ENCODE measurements at places on chromosomes 6 and 20.

GRCh38 chr6:149233056-149233715 lies 84.3 kb upstream of the TAB2 start:
- no peak for DNase-seq

DNA sequence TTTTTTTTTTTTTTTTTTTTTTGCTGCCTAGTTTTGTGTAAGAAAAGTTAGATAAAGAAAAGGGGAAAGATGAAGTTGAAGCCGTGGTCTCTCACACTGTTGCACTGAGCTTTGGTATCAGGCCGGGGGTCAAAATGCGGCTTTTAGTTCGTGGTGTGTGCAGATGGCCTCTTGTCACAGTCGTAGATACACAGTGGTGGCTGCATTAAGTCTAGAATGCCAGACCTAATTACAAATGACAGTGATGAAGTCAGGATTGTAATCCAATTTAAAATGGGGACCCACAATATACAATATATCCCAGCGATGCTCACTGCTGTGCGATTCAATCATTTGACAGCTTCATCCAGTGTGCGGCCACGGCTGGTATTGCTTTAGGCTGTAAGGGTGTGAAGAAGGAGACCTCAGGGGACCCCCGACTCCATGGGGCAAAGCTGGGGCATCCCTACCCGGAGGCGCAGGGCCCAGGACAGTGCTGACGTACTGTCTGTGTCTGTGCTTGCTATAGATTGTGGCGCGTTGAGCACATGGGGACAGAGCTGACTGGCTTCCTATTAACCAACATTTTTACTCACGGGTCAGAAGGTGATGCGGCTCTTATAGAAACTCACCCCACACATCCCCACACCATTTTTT lies 210.0 kb upstream of the SOX4 start:
- DNase-seq: no peak

DNA sequence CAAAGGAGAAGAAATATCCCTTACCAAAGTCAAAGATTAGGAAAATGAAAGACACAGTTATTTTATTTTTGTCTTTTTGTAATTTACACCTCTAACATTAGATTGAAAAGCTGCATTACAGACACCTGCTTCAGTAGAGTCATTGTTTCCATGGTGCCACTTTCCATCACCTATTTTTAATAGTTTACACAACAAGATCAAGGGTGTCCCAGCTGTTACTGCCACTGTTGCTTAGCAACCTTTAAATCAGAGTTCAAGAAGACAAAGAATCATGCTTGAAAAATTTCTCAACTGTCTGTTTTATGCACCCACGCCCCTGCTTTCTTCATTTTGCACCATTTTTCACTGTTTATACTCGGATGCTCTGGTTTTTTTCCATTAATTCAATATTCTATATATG lies 668.2 kb upstream of the GJE1 start:
- DNase-seq: no peak

- no peak for DNase-seq
These were observed 530.3 kb downstream of the RFPL4B start for GRCh38 chr6:112877134-112878100.

- no peak for DNase-seq
These were observed 152.7 kb downstream of the ANKRD60 start for GRCh38 chr20:58075586-58076345.

- DNase-seq: no peak
These were observed 9.7 kb downstream of the MOCS3 start for GRCh38 chr20:50968289-50968688.

- no peak for DNase-seq
These were observed 94.7 kb upstream of the NXT1 start for GRCh38 chr20:23255716-23256385.

- DNase-seq: no peak
These were observed 90.5 kb downstream of the BTBD9 start for GRCh38 chr6:38549180-38549579.

DNA sequence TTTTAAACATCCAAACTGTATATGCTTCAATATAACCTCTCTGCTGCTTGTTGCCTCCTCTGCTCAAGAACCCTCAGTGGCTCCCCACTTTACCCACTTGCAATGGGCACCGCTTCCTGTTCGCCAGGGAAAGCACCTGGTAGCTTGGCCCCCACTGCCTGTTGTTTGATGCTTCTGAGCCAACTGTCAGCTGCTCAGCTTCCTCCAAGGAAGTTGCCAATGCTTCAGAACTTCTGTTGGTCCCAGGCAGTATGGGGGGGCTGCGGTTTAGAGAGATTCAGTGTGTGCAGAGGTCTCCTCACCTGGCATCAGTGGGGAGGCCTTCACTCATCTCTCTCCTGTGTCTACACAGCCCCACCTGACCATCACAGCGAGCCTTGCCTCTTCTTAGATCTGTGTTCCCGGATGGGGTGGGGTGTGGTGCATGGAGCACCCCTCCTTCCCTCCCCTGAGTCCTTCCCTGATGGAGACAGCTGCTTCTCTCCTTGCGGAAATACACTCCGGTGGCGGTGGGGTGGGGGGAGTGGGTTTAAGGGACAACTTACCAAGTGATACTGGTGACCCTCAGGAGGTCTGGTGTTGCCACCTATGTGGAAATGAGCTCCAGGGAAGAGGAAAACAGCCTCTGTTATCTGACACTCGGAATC lies 308.1 kb downstream of the CDH26 start:
- DNase-seq: no peak

- no peak for DNase-seq
These were observed 272.2 kb upstream of the FLRT3 start for GRCh38 chr20:14609328-14610221.

DNA sequence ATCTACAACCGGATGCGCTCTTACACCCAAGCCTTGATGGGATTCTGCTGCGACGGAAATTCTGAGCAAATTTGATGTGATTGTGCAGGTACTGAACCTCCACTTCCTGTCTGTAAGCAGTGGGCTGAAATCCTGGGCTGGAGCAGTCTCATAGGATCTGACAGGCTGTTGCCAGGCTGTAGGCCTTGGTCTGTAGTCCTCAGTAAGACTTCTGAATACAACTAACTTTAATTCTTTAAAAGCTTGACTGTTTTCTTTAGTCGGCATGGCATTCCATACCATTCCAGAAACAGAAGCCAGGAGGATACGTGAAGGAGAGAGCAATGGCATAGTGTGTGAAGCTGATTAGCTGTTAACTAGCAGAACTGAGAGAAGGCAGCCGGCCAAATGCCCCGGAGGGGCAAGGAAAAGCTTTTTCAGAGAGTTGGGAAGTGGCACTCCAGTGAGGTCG lies 68.3 kb downstream of the ADTRP start:
- no peak for DNase-seq

DNA sequence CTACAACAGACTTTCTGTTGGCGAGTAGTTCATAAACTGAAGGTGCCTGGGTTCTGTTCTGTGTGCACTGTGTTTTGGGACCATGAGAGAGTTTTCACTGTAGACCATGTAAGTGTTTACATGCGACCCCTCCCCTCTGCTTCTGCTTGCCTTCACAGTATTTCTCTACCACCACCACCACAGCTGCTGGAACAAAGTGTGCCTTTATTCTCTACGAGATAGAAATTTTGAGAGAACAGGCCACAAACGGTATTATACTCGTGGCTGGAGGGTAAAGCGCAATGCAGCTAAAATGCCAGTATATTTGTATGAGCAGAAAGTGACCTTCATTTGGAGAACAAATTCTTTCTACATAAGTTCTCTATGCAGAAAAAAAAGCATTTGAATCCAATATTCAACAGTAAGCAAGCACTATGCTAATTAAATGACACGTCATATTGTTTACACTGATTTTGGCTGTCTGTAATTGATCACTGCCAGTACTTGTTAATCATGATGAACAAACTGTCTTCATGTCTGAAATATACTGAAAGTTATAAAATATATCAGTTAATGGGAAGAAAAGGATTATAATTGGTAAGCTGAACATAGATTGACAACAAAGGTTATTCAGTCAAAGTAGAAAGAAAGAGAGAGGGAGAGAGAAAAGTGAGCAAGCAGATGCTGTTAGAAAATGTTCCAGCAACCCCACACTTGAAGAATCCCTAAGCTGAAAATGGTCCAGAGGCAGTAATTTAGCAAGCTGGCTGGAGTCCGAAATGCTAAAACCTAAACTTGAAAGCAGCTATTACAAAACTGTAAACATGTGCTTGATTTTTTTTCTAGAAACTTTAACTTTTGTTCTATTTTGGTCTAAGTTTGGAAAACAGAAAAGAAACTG lies 8.8 kb downstream of the CLDN20 start:
- no peak for DNase-seq

GRCh38 chr6:52558266-52559000 lies 18.4 kb downstream of the TRAM2 start:
- DNase-seq: no peak

- DNase-seq: no peak
These were observed 142.8 kb downstream of the DLL1 start for GRCh38 chr6:170147832-170148708.

GRCh38 chr6:15876406-15876805 lies 213.6 kb upstream of the DTNBP1 start:
- DNase-seq: no peak

DNA sequence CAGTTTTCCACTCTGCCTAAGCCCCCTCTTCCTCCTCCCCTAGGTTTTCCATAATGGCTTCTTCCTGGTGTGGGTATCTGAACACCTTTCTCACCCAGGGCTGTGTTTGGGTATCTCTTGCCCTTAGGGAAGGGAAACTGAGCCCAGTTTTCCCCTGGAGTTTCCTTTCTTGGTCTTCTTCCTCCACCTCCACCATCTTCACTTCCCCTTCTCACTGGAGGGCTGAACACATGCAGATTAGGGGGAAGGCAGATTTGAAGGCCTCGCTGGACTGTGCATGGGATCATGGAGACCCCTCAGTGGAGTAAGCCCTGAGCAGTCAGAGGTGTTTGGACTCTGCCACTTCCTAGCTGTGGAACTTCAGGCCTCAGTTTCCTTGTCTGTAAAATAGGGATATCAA lies 27.8 kb downstream of the FOXP4 start:
- no peak for DNase-seq

DNA sequence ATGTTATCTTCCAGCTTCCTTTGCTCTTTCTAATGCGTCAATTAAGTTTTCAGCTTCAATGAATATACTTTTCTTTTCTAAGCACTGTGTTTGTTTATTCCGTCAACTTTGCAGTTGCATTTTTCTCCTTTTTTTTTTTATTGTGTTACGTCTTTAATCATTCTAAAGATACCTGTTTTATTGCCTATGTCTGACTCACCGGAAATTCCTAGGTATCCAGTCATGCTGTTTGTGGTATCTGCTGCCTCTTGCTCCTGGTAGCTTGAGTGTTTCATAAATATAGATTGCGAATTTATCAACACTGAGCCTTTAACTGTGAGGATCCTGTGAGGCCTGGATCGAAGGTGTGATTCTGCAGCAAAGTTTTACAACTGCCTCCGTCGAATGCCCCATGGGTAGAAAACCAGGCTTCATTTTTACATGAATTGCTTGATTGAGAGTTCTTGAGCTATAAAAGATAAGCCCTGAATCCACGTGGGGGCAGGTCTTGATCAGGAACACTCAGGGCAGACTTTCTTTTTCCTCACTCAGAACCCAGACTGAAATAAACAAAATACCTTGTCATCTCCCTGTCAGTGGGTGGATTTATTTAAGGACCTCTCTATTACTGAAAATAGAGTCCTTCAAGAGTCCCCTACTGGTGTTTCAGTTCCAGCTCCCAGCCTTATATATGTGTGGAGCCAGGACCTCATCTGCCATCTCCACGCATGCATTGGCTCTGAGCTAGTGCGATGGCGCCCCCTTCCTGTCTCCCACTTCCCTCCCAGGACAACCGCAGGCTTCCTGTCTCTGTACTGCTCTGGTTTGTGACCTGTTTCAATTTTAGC lies 60.1 kb upstream of the LRRC1 start:
- peak; percentile 28 for DNase-seq

GRCh38 chr6:154822947-154823558 lies 89.8 kb downstream of the SCAF8 start:
- no peak for DNase-seq

DNA sequence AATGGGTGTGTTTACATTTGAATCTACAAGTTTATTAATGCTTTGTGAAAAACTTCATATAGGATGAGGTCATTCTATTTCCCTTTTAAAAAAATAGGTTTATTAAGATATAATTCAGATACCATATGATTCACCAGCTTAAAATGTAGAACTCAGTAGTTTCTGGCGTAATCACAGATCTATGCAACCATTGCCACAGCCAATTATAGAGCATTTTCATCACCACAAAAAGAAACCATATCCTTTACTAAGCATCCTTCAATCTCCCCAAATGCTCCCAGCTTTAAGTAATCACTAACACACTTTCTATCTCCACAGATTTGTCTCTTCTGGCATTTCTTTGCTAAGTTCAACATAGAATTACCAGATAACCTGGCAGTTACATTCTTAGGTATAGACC lies 137.2 kb downstream of the PTPRT start:
- DNase-seq: no peak

GRCh38 chr6:80696268-80696667 lies 589.8 kb downstream of the BCKDHB start:
- no peak for DNase-seq

DNA sequence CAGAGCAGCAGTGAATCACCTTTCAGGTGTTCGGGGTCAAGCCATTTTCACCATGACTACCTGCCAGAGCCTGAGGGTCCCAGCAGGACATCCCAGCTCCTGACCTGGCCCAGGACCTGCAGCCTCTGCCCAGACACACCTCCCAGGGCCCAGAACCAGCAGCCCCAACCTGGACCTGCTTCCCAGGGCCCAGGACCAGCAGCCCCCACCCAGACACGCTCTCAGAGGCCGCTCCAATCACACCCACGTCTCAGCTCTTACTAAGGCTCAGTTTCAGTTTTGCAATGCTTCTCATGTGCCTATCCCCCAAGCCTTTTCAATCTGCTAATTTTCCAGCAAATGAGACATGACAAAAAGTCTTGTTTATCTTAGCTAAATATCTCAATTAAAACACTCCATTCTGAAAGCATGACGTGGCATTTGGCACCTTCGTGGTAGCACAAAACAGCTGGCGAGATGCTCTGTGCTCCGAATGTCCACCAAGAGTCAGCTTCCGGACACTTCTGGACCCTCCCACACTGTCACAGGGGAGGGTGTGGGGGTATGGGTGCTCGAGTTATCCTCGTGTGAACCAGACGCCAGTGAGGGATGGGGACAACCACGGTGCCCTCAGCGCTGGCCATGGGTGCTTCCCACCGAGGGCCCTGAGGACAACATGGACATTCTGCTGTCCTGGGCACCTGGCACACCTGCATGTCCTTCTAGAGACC lies 253.2 kb downstream of the DLL1 start:
- DNase-seq: no peak
